ENCODE measurements at places on chromosomes 2 and 18. TPM values are rescaled to one million over a fixed set of nuclear protein-coding genes. Genes with fewer than 3 reads are reported as not detected.

The UGT1A5 gene
- 0.79 TPM for total RNA-seq

The GALNT5 gene
- total RNA-seq: 23.4 TPM

The ALPI gene
- not detected for total RNA-seq

The SESTD1 gene
- total RNA-seq: 81.0 TPM

The ANKRD12 gene
- 65.9 TPM for total RNA-seq

The TSPYL6 gene
- total RNA-seq: 0.16 TPM

The DSC3 gene
- total RNA-seq: 9.4 TPM

The CLHC1 gene
- total RNA-seq: 56.6 TPM

The SEPTIN2 gene
- total RNA-seq: 677 TPM

The FHL2 gene
- 48.4 TPM for total RNA-seq
